Endodermal cell (in vitro differentiated cells): ENCODE measurements at places on chromosomes 7 and 10.
A peak's percentile ranks its signal among the peaks of the same experiment; 100 is the strongest.

- DNase-seq: no peak
- no peaks in the 10 kb centered on the region for H3K36me3 ChIP-seq
- H3K27me3 ChIP-seq: no peaks in the 10 kb centered on the region
These were observed 83.0 kb downstream of the SGMS1 start for GRCh38 chr10:50540826-50541122.

GRCh38 chr7:73887762-73888161, 26.8 kb downstream of the TMEM270 start:
- peaks cover 17% of the 10 kb centered on the region for H3K27me3 ChIP-seq
- no peak overlapping the region for H3K4me3 ChIP-seq
- H3K4me1 ChIP-seq: peaks cover 16% of the 10 kb centered on the region
- DNase-seq: no peak
- no peak overlapping the region for H3K27ac ChIP-seq
- H3K36me3 ChIP-seq: no peaks in the 10 kb centered on the region

GRCh38 chr10:86295351-86295750, 71.2 kb downstream of the GRID1 start:
- DNase-seq: peak; percentile 23
- H3K27ac ChIP-seq: no peak overlapping the region
- no peak overlapping the region for H3K4me3 ChIP-seq
- H3K4me1 ChIP-seq: no peaks in the 10 kb centered on the region
- no peaks in the 10 kb centered on the region for H3K36me3 ChIP-seq

DNA sequence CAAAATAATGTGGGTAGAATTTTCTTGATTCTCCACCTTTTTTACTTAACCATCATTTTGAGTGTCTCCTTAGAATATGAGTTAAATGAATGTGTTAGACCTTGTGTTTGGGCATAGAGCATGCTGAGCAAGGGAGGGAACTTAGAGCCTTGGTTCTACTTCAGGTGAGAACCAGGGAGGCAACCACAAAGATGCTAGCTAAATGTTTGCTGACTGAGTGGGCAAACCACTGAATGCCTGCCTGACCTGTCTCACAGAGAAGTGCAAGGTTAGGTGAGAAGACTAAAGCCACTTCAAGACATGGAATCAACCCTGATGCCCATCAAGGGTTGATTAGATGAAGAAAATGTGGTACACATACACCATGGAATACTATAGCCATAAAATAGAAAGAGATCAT, 242.6 kb upstream of the ZNF32 start:
- H3K4me3 ChIP-seq: no peak overlapping the region
- no peaks in the 10 kb centered on the region for H3K27me3 ChIP-seq
- no peak for DNase-seq
- no peaks in the 10 kb centered on the region for H3K36me3 ChIP-seq
- H3K27ac ChIP-seq: no peak overlapping the region

GRCh38 chr10:114631090-114631665, 26.9 kb downstream of the ABLIM1 start:
- H3K27me3 ChIP-seq: peaks cover 49% of the 10 kb centered on the region
- H3K36me3 ChIP-seq: no peaks in the 10 kb centered on the region
- peak overlapping the region; percentile 82 for H3K4me3 ChIP-seq
- no peak overlapping the region for H3K27ac ChIP-seq
- peaks cover 4% of the 10 kb centered on the region for H3K4me1 ChIP-seq

- no peaks in the 10 kb centered on the region for H3K4me1 ChIP-seq
- DNase-seq: no peak
- no peak overlapping the region for H3K4me3 ChIP-seq
- H3K27me3 ChIP-seq: peaks cover 5% of the 10 kb centered on the region
- H3K36me3 ChIP-seq: no peaks in the 10 kb centered on the region
- H3K27ac ChIP-seq: no peak overlapping the region
These were observed 400.1 kb downstream of the TNS3 start for GRCh38 chr7:47181746-47182361.
